LHCN-M2 (cell line): ENCODE measurements at places on chromosomes 1 and 21. TPM values are rescaled to one million over a fixed set of nuclear protein-coding genes. Genes with fewer than 3 reads are reported as not detected.
A peak's percentile ranks its signal among the peaks of the same experiment; 100 is the strongest.

DNA sequence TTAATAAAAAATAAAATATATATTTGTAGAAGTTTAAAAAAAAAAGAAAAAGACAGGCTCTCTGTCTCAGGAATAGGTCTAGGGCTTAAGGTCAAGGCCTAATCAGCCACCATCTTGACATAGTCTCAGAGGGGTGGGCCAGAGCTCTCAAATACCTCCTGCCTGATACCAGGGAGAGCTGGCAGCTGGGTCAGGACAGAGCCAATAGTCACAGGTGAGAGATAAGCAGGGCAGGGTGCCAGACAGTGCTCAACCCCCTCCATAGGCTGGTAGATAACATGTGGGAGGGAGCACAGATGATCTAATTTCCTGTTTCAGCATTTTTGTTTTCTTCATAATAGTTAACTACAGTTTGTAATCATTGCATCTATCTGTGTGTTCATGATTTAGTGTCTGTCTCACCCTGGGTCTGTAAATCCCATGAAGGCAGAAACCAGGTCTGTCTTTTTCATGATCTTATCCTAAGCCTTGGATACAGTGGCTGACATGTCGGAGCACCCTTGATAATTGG is 152.0 kb upstream of the GRIK3 start:
- DNase-seq, result no peak

- DNase-seq, result no peak
Measured at GRCh38 chr1:56671085-56671484, 26.0 kb downstream of the PRKAA2 start.

- DNase-seq, result peak; percentile 56
Measured at GRCh38 chr1:26278303-26278702, 1.6 kb upstream of the SH3BGRL3 start.

DNA sequence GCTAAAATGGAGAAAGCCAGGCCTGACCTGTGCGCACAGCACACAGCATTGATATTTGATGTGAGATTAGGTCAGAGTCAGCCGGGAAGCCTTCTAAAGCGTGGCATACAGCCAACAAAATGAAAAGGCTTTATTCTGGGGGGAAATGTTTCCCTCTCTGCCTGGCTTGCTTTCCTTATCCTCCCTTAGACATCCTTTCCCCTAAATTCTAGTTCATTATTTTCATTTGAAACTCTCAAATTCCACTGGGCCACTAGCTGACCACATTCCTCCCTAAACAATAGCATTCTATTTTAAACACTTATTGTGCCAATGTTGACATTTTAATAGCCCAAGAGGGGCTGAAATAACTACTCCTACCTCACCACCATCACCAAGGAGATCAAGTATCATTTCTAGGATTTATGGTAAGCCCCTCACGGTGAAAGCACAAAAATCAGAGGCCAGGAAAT is 49.4 kb downstream of the LEPR start:
- DNase-seq, result peak; percentile 39

- DNase-seq, result peak; percentile 14
Measured at GRCh38 chr1:199447906-199448305, 579.6 kb upstream of the NR5A2 start.

GRCh38 chr1:119659628-119660027 is 11.6 kb upstream of the ZNF697 start:
- DNase-seq, result no peak

GRCh38 chr21:38439426-38439825 is 58.9 kb downstream of the ERG start:
- no peak for DNase-seq

DNA sequence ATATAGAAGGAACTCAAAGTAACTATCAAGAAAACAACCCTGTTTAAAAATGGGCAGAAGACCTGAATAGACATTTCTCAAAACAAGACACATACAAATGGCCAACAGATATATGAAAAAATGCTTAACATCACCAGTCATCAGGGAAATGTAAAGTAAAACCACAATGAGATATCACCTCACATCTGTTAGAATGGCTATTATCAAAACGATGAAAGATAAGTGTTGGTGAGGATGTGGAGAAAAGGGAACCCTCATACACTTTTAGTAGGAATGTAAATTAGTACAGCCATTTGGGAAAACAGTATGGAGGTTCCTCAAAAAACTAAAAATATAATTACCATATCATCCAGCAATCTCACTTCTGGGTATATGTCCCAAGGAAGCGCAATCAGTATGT is 3.0 kb downstream of the CTSS start:
- no peak for DNase-seq

DNA sequence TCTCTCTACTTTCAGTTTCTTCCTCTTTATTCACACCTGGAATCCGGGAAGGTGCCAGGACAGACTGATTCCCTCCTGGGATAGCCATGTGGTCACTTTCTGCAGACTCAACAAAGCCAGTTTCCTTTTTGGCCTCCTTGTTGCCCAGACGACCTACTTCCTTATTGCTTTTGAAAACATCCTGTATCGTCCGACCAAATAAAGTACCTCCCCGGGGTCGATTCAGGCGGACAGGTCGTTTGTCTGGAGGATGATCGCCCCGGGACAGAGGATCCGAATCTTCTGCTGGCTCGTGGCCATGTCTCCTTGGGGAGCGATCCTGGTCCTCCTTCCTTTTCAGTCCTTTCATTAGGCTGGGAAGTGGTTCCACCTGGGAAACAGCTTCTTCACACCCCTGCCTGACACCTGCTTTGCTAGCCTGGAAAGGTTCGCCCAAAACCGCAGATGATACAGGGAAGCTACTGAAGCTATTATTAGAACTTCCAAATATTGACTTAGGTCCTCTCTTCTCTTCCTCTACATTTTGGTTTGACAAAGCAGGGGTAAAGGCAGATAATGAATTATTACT is 1.2 kb downstream of the MCM3AP start:
- no peak for DNase-seq

- DNase-seq, result no peak
Measured at GRCh38 chr1:17119773-17120480, 676 bp upstream of the PADI2 start.

DNA sequence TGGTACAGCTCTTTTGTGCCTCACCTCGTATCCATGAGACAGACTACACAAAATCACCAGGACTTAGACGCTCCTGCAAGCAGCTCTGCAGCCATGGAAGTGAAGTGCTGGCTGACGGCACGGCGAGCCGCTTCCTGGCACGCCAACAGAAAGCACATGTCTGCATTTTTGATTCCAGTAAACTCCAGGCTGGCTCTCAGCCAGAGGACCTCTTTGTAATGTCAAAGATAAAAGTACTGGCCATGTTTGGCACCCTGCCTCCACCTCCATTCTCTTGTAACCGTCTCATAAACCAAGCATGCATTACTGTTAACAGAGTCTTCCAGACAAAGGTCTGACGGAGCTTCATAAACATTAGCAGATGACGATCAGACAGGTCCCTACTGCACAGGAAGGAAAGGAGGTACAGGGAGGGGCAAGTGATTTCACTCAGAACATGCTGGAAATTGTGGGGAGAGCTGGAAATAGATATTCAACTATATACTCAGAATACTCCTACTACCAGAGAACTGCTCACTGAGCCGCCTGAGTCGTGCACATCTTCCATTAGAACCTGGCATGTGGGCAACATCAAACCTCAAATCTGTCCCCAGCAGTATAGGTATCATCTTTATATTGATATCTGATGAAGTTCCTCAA is 632.0 kb downstream of the SMYD3 start:
- DNase-seq, result peak; percentile 70

DNA sequence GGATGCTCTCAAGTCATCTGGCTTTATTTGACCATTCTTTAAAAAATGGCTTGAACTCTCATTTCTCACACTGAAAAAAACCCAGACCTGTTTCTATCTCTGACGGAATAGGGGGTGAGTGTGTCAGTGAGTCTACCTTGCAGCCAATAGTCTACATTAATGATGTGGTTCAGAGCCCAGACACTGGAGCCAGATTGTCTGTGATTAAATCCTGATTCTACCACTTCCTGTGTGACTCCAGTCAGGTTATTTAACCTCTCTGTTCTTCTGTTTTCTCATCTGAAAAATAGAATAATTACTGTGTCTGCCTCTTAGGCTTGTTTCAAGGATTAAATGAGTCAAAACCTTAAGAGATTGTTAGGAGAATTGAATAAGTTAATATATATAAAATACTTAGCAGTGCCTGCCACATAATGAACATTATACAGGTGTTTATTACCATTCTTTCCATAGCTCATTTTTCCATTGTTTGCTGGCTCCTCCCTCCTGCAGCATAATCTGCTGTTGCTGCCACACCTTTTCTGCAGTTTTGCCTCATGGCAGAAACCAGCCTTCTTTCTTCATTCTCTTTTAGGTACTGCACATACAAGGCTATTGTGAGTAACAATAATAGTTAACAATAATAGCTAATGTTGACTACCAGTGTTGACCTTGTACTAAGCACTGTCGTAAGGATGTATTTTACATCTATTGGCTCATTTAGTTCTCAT is 157.6 kb upstream of the IVNS1ABP start:
- DNase-seq, result no peak

GRCh38 chr1:34806396-34806795 is 13.6 kb downstream of the GJA4 start:
- DNase-seq, result no peak

DNA sequence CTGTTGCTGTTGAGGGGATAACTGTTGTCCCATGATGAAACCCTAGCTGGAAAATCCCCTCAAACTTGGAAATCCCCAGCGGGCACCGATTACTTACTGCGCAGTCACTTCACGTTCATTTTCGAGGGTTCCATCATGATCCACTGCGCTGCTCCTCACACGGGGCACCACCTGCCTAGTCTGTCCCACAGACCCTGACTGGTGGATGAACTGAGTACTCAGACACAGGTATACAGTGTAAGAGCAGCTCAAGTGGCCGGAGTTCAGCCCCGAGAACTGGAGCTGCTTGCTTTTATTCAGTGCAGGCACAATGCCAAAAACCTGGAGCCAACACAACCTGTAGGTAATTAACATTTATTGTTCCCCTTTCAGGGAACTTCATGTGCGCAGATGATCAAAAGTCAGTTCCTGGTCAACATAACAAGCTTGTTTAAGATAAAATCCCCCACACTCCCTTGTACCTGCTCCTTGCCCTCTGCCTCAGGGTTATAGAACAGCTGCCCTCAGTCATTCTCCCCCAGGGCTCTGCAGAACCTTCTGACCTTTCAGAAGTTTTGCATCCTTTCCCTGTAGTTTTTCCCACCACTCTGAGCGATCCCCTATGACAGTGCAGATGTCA is 46.5 kb upstream of the PRELP start:
- no peak for DNase-seq

DNA sequence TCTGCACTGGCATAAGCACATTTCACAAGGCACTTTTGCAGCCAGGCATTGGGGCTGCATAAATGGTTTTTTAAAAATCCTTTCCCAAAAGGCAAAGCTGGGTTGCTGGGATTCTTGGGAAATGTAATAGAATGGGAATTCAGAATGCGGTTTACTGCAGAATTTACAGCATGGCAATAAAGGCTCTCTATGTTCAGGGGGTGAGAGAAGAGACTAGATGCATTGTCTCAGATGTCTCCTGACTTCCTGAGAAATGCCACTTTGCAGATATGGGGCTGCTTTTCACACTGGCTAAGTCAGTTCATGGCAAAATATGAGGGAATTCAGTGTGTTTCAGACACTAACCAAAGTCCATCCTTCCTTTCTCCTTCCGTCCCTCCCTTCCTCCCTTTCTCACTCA is 13.5 kb downstream of the FCGR2B start:
- no peak for DNase-seq

DNA sequence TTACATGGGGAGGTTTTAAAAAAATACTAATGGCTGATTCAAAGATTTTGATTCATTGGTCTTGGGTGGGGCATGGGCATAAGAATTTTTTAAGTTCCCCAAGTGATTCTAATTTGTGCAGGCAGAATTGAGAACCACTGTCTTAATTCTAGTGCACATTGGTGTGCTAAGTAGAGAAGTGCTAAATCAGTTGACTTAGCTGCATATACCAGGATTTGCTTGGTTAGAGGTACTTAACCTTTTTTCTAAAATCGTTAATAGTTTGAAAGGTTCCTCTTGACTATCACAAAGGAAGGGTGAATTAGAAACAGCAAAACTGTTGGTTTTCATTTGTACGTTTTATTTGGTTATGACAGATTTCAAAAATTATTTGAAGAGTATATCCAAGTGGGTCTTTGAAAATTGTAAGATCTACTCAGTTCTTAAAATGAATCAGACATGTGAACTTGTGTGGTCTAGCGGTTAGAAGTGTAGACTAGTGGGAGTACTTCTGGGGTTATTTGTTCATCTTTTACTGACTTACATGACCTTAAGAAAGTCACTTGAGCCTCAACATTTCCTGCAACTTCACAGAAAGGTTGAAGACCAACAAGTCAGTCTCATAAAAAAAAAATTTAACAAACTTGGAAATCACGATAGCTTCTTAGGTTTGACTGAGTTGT is 66.7 kb downstream of the RPAP2 start:
- DNase-seq, result no peak

DNA sequence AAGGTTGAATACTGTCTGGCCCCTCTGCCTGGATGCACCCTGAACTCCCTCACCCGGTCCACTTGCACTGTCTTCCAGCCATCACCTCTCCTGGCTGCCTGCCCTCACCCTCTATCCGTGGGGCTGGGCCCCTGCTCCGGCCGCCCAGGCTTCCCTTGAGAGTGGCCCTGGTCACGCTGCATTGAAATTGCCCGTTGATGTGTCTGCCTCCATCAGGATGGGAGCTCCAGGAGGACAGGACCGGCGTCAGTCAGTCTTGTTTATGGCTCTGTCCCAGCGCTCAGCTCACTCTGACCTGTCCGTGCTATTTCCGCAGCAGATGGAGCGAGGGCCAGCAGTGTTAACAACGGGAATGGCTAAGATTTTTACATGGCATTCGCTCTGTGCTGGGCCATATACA is 34.9 kb downstream of the FOXO6 start:
- no peak for DNase-seq

DNA sequence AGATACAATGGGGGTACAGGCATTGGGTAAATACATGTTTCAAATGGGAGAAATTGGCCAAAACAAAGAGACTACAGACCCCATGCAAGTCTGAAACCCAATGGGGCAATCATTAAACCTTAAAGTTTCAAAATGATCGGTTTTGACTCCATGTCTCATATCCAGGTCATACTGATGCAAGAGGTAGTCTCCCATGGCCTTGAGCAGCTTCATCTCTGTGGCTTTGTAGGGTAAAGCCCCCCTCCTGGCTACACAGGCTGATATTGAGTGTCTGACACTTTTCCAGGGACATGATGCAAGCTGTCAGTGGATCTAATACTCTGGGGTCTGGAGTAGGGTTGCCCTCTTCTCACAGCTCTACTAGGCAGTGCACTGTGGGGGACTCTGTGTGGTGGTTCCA is 286.1 kb downstream of the LRRIQ3 start:
- no peak for DNase-seq

GRCh38 chr1:16013908-16014258 is 4.0 kb downstream of the HSPB7 start:
- DNase-seq, result no peak

The F5 gene
- not detected in 2 replicates for total RNA-seq

The RGS8 gene
- total RNA-seq, result not detected in 2 replicates

The EXOSC10 gene
- total RNA-seq, result 55.8 and 62.1 TPM in 2 replicates

The SLC9C2 gene
- total RNA-seq, result not detected in 2 replicates

The BTBD19 gene
- 2.1 and 8.2 TPM in 2 replicates for total RNA-seq

The NEK2 gene
- 54.4 and 54.9 TPM in 2 replicates for total RNA-seq

The SPOCD1 gene
- total RNA-seq, result 52.0 and 58.6 TPM in 2 replicates

The PDC gene
- not detected in 2 replicates for total RNA-seq

The SLC44A3 gene
- 1.2 and 1.5 TPM in 2 replicates for total RNA-seq

The NES gene
- 470 and 483 TPM in 2 replicates for total RNA-seq

The RBM34 gene
- total RNA-seq, result 84.4 and 103 TPM in 2 replicates

The GBP4 gene
- not detected in 2 replicates for total RNA-seq

The MPL gene
- not detected in 2 replicates for total RNA-seq

The ZSWIM5 gene
- total RNA-seq, result under 0.01 and 0.06 TPM in 2 replicates
